NCI-H2029 treated with DMSO at 0.1 percent for 48 hours (cell line): ENCODE measurements at places on chromosomes 1 and 21.
A peak's percentile ranks its signal among the peaks of the same experiment; 100 is the strongest.

GRCh38 chr1:2534687-2535441 lies 4.8 kb upstream of the HES5 start:
- DNase-seq: peak; percentile 38

GRCh38 chr1:29500041-29500440 lies 263.7 kb downstream of the PTPRU start:
- no peak for DNase-seq

- DNase-seq: no peak
These were observed 140.9 kb upstream of the ETS2 start for GRCh38 chr21:38664841-38665240.

GRCh38 chr1:55064071-55064581 lies 24.8 kb downstream of the PCSK9 start:
- peak; percentile 47 for DNase-seq

DNA sequence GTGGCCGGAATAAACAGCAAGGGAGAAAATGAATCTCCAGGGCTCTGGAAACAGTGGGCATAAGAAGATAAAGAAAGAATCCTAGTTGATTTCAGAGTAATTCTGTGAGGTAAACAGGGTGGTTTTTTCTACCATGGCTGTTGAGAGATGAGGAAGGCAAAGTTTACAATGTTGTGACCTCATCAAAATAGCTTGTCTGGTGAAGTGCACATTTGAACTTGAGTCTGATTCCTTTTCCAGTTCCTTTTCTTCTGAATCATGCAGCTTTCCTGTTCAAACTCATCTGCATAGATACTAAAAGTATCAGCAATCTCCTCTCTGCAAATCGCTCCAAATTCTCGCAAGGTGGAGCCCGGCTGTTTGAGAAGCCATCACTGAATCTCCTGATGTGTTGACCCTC lies 161.7 kb downstream of the PLPP3 start:
- DNase-seq: no peak

DNA sequence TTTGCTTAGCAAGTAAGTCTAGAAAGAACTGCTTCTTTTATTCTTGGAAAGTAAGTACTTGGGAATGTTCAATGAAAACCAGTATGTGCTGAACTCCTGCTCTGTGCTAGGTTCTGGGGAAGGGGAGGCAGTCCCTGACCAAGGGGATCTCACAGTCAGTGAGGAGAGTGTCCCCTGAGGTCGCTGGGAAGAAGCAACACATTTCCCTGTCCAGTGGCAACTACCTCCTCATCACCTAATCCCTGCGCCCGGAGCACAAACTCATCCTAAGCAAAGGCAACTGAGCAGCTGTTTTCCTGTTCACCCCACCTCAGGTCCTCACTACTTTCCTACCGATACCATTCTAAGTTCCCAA lies 61.7 kb upstream of the ANGPTL1 start:
- DNase-seq: no peak

DNA sequence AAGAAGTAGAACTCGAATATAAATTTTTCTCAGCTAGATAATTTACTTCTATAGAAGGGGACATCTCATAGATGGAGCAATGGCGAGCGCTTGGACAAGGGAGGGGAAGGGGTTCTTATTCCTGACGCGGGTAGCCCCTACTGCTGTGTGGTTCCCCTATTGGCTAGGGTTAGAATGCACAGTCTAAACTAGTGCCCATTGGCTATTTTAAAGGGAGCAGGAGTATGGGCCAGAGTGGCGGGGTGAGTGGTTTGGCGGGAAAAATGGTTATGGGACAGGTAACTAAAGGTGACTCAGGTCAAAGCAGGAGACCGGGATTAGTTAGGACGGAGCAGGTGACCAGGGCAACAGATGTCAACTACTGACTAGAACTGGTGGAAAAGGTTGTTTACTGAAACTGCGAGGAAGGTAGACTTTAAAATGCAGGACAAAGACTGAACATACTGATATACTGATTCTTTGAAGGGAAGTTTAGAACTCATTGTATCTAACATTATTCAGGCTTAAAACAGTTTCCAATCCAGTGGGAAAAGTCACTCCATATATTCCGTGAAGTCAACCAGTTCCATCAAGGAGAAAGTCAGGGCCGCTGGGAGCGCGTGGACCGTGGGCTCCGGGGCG lies 940 bp upstream of the ATAD3A start:
- no peak for DNase-seq

DNA sequence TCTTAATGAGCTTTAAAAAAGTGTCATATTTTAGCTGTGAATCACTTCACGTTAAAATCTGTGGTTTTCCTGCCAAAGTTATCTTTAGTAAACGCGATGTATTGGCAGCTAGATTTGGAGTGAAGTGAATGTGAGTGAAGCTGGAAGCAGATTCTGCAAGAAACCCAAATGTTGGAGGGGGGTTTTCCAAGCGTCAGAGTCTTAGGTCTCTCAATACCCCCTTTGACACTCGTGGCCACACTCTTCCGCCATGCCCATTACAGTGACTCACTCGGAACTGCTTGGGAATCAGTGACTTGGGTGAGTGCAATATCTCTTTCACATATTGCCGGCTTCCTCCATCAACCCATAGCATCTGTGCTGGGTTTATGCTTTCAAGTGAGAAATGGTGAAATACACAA lies 17.5 kb downstream of the B3GALT5 start:
- DNase-seq: no peak

DNA sequence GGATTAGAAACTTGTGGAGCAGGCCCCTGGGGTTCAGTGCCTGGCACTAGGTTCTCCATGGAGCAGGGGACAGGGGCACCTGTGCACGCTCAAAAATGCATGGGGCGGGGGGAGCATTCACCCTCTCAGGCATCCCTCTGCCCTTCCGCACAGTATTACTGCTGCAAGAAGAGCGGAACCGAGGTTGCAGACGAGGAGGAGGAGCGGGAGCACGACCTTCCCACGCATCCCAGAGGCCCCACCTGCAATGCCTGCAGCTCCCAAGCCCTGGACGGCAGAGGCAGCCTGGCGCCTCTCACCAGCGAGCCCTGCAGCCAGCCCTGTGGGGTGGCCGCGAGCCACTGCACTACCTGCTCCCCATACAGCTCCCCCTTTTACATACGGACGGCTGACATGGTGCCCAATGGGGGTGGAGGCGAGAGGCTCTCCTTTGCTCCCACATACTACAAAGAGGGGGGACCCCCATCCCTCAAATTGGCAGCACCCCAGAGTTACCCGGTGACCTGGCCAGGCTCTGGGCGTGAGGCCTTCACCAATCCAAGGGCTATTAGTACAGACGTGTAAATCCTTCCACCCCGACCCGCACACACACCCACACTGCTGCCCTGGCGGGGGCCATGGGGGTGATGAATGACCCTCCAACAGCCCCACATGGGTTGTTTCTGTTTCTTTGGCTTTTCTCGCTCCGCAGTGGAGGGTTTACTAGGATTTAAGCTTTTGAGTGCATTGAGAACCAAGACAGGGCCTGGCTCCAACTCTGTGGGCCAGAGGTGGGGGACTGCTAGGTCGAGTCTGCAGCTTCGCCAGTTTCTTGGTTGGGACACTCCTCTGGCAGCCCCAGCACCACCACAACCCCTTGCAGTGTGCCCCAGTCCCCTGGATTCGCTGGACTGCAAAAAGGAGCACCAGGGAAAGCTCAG lies 63.7 kb downstream of the TOR1AIP2 start:
- DNase-seq: no peak

DNA sequence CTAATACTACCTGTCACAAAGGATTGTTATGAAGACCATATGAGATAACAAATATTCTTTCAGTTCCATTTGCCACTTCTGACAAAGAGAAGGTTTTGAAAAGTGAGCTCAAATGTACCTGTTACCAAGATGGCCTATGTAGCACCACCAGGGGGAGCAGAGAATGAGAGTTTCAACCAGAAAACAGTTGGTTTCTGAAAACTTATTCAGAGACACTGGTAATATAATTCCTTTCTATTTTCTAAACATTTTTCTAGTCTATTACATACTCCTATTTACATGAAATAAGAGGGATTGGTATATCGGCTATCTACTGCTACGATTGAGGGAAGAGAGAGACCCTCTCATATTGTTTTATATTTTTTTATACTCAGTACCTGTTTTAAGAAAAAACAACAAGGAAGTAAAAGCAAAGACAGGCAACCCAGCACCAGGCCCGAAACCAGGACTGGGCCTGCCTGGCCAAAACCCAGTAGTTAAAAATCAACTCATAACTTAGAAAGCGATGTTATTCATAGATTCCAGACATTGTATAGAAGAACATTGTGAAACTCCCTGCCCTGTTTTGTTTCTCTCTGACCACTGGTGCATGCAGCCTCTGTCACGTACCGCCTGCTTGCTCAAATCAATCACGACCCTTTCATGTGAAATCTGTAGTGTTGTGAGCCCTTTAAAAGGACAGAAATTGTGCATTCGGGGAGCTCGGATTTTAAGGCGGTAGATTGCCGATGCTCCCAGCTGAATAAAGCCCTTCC lies 48.3 kb downstream of the IL23R start:
- no peak for DNase-seq

DNA sequence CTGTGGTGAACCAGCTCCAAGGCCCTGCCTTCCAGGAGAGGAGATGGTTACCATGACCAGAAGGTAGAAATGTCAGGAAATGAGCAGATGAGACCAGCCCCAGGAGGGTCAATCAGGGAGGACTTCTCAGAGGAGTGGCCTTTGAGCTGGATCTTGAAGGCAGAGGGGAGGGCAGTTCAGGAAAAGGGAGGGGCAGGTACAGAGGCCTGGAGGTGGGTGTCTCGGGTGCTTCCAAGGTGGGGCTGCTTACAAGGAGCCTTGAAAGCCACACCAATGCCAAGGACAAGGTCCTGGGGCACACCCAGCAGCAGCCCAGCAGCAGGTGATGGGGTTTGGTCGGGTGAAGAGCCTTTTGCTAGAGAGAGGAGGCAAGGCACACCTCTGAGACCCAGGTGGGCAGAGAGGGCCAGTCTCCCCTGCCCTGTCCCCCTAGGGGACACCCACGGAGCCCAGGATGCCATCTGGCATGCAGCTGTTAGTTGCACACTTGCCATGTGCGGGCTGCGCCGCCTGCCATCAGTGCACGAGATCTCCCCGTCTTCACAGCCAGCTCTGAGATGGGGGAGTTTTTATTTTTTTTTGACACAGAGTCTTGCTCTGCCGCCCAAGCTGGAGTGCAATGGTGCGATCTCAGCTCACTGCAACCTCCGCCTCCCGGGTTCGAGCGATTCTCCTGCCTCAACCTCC lies 18.5 kb downstream of the SLC66A1 start:
- DNase-seq: no peak

- no peak for DNase-seq
These were observed 26.5 kb downstream of the METTL18 start for GRCh38 chr1:169768161-169768560.

DNA sequence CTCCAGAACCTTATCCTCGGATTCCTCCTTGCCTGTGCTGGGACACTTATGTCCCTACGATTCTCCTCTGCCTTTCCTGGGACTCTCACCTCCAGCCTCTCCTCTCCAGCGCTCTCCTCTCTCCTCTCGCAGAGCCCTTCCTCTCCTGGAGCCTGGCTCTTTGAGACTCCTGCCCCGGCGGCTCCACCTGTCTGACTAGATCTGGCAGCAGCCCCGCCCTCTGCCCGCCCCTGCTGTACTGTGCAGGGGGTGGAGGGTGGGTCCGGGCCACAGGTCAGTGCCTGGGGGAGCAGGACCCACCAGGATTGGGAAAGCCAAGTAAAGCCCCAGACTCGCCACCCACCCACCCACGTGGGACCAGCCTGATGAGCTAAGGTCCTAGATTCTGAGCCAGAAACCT lies 1.6 kb downstream of the ELOVL1 start:
- DNase-seq: no peak

DNA sequence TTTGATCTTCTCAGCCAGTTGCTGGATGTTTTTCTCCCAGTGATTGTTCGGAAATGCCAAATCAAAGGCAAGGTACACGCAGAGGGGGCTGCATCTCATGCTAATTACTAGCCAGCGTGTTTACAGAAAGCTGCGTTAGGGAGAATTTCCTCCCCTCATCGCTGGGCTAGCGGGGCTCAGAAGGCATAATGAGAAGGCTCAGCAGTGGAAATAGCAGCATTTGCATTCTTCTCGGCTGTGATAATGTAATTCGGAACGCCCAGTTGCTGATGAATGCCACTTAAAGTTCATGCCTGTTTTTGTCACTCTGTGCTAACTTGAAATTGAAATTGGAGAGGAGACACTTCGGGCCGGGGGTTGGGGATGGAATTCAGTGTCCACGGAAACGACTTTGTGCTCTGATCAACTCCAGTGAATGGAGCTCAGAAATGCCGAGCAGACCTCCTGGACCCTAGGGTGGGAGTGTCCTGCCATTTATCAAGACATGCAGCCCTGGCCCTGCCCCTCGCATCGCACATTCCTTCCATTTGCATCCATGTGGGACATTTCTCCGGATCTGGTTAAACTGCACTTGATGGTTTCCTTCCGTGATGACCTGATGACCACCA lies 313.4 kb upstream of the C1orf174 start:
- DNase-seq: no peak

GRCh38 chr1:206843626-206844025 lies 21.8 kb upstream of the IL20 start:
- no peak for DNase-seq

DNA sequence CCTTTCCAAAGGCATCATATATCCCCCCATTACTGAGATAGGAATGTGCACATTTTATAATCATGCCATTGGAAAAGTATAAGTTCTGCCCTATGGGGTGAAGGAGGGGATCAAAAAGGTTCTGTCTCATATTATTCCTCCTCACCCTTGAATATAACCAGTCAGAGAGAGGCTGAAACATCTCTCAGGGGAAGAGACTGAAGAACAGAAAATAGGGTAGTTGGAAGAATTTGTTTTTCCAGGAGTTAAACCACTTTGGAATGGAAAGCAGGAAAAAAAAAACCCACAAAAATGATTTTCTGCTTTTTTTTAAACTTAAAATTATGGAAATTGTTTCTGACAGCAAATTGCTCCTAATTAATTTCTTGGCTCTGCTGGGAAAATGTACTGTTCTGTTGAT lies 52.8 kb upstream of the BEND5 start:
- DNase-seq: no peak

DNA sequence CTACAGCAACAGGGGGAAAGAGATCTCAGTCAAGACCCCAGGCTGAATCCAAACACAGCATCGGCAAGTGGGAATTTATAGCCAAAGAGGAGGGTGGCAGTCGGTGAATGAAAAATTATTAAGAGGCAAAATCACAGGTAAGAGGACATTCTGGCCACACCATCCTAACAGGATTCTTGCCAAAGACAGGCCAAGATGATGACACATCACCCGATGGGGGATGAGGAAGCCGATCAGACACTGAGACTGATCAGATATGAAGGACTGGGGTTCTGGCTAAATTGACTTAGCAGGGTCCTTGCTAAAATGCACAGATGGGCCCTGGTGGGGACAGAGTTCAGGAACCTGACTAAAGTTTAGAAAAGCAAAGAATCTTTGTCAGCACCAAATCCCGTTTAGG lies 402.2 kb downstream of the SMYD3 start:
- DNase-seq: no peak

- DNase-seq: no peak
These were observed 145.0 kb upstream of the DUSP10 start for GRCh38 chr1:221886743-221887414.
